ENCODE measurements at places on chromosomes 5 and 9. TPM values are rescaled to one million over a fixed set of nuclear protein-coding genes. Genes with fewer than 3 reads are reported as not detected.

DNA sequence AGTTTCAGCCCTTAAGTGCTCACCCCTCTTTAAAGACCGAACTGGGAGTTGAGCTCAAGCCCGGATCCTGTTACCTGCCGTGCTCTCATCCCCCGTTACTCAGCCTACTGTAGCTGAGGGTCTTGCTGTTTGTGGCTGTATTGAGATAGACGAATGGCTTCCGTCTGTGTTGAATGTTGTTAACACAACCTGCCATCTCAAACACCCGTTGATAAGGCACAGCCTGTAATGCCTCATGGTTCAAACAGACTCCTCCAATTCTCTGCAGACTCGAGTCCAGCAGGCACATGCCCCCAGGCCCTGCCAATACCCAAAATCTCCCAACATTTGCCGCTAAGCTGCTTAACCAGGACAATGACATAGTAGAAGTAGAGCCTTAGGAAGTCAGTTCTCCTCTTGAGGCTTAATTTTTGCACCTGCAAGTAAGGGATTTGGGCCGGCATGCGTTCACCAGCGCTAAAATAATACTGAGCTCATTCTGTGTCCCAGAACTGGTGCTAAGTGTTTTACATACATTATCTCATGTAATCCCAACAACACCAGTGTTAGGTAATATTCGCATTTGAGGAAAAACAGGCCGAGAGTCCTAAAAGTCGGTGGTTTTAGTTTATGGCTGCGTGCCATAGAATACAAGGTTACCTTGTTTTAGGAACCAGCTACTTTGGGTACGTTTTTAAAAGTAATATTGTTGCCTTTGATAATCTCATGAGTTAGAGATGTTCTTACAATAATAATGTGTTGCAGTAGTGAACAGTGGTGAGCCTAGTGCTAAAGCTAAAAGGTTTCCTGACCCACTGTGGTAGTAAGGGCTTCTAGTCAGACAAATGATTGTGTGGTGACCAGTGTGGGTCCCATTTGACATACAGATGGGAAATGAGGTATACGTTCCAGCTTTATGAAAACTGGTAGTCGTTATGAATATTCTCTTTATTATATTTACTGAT lies 1.5 kb upstream of the RFX3 start:
- peak; percentile 15 for DNase-seq

- no peak for DNase-seq
Measured at GRCh38 chr9:118577121-118577520, 792.1 kb downstream of the BRINP1 start.

- no peak for DNase-seq
Measured at GRCh38 chr9:121893786-121894185, 199.3 kb downstream of the TTLL11 start.

DNA sequence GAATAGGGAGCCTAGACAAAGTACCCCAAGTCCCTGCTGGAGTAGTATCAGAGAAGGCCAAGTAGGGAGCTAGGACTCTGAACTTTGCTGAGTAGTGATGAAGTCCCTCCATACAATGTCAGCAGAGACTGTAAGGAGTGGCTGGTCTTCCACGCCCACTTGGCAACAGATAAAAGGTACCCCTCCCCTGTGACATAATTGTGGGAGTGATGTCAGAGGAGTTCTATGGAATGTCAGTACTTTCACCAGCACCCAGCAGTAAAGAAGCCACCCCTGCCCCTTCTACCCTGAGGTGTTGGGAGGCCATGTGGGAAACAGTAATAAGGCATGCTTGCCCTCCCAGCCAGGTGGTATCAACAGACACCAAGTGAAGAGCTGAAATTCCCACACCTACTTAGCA lies 143.9 kb downstream of the SLIT3 start:
- DNase-seq: no peak

- DNase-seq: no peak
Measured at GRCh38 chr9:128898382-128898781, 16.4 kb downstream of the LRRC8A start.

ACTBL2 gene
- total RNA-seq: not detected

- no peak for DNase-seq
Measured at GRCh38 chr5:164377746-164378145, 872.3 kb downstream of the MAT2B start.

- no peak for DNase-seq
Measured at GRCh38 chr9:130623466-130623865, 40.9 kb upstream of the PRDM12 start.
